Mammary microvascular endothelial cell (primary cell): ENCODE measurements at places on chromosomes 2 and 18. TPM values are rescaled to one million over a fixed set of nuclear protein-coding genes. Genes with fewer than 3 reads are reported as not detected.

RAB6C gene
- total RNA-seq = not detected in 2 replicates

EFHD1 gene
- 0.20 TPM in 1 of 2 replicates, not detected in the other for total RNA-seq

RNF144A gene
- total RNA-seq = 14.0 and 14.3 TPM in 2 replicates

MZT2A gene
- total RNA-seq = 235 and 277 TPM in 2 replicates

ABHD1 gene
- total RNA-seq = not detected in 2 replicates

DPP4 gene
- total RNA-seq = 20.2 and 20.3 TPM in 2 replicates
